ENCODE measurements at places on chromosomes 13 and 19.

- peak; percentile 45 for DNase-seq
Observed at GRCh38 chr19:40464059-40465024, 1.2 kb downstream of the BLVRB start.

DNA sequence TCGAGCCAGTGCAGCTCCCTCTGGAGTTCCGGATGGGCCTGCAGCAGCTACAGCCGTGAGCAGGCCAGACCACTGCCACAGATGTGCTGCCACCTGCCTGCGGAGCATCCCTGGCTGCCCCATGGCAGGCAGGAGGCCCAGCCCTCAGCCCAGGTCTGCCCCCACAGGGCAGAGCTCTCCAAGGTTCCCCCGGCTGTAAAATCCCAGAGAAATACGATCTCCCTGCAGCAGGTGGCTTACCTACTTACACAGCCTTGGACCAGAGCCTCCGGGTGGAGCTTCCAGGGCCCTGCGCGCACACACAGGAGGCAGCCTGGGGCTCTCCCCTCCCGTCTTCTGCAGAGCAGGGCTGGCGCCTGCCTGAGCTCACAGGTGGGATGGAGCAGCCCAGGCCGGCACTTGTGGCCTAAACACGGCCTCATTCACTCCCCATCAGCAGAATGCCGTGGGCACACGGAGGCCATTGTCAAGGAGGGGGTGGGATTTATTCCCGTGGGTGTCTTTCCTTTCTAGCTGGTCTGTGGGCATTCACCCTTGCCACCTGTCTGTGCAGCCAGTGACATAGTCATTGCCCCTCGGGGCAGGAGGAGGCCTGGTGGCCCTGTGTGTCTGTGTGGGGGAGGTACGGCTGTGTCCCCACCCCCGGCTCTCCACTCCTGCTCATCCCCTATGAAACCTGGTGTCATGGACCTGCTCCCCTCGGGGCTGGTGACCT is 118.0 kb downstream of the KDM4B start:
- peak; percentile 42 for DNase-seq

DNA sequence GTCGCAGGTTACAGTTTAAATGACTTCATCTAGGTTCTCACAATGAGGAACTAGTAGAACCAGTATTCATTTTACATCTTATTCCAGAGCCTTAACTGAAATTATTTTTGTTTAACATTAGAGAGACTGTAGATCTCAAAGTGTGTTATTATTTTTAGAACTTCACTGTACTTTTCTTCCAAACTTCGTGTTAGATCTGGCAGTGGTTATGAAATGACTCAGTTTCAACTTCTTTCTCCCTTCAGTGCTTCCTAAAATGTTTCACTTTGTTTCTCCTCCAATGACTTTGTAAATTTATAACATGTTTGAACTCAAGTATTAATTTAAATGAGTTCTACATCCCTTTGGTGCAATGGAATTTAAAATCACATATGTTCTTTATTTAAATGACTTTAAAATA is 139.3 kb downstream of the PCDH9 start:
- no peak for DNase-seq

DNA sequence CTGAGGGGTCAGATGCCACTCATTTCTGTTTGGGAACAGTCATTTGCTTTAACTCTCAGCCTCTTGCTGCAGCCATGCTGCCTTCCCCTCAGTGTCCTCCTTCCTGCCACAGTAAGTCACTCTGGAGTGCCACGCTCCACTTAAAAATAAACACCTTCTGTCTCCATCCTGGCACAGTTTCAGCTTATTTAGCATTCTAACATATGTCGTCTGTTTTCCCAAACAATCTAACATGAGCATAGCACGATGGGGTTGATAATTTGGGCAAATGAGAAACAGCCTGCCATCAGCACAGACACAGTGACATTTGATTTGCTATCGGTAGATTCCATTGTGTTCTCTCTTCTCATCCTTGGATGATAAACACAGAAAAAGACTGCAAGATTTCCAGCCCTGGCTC is 768.6 kb downstream of the UQCRFS1 start:
- DNase-seq: no peak

GRCh38 chr19:17195106-17195505 is 20.1 kb upstream of the USE1 start:
- DNase-seq: no peak

DNA sequence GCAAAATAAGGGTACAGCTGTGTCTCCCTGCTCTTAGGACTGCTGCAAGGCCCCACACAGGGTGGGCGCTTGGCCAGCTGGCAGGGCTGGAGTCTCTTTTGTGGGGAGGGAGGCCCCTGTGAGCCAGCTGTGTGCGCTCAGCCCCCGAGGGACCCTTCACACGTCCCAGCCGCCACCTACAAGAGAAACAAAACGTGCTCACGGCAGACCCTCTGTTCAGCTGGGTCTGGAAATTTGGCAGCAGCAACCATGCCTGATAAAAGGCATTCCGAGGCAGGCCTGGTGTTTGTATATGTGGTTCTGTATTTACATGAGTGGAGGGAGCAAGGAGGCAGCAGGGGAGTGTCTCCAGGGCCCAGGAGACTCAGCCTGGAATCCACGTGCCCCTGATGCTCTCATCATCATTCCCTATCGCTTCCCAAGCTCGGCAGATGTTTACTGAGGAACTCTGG is 49.7 kb downstream of the CRTC1 start:
- peak; percentile 51 for DNase-seq

Measured in NCI-H2029 treated with DMSO at 0.1 percent for 48 hours (cell line).